EH (cell line): ENCODE measurements at places on chromosomes 4 and X.

DNA sequence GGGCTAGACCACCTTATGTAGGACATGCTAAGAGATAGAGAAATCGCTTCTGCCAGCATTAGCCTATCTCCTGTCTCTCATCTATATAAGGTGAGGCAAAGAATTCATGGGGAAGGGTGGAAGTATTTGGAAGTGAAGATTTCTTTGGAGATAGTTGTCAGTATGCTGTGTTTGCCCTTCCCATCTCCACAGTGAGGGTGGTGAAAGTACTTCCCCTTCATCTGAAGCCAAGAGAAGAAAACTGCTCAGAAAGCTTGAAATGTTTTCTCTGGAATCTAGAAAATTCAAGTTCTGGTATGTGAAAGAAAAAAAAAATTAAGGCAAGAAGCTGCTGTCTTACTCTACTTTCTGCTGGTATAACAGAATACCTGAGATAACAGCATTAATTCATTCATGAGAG is 12.3 kb upstream of the ADH5 start:
- DNase-seq: peak; percentile 48

DNA sequence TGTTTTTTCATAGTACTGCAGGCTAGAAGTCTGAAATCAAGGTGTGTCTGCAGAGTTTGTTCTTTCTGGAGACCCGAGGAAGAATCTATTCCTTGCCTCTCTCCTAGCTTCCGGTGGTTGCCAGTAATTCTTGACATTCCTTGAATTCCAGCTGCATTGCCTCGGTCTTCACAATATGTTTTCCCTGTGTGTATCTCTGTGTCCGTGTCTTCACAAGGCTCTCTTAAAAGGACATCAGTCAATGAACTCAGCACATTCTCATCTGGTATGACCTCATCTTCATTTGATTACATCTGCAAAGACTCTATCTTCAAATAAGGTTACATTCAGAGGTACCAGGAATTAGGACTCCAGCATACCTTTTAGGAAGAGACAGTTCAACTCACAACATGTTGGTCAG is 163.4 kb downstream of the BANK1 start:
- peak; percentile 80 for DNase-seq

- DNase-seq: peak; percentile 85
These were observed 78.8 kb upstream of the PLAC1 start for GRCh38 chrX:134737061-134737460.

DNA sequence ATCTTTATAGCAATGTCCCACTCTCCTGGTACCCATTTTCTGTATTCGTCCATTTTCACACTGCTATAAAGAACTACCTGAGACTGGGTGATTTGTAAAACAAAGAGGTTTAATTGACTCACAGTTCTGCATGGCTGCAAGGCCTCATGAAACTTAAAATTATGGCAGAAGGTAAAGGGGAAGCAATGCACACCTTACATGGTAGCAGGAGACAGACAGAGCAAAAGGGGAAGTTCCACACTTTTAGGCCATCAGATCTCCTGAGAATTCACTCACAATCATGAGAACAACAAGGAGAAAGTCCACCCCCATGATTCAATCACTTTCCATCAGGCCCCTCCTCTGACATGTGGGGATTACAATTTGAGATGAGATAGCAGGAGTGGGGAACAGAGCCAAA is 49.7 kb downstream of the TMLHE start:
- no peak for DNase-seq

DNA sequence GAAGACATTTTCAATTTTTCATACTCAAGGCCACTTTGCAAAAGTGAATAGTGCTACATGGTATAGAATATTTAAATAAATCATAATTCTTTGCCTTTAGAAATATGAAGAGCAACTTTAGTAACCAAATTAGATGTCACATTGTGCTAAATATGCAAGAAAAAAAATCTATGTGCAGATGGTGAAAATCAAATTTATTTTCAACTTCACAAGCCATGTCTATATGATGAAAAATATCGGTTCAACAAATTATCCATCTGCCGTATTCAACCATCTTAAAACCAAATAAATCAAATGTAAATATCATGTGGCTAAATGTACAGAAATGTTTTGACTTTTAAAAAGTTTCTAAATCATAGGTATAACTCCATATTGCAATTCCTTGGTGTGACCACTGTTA is 398.2 kb downstream of the PABPC4L start:
- DNase-seq: no peak

DNA sequence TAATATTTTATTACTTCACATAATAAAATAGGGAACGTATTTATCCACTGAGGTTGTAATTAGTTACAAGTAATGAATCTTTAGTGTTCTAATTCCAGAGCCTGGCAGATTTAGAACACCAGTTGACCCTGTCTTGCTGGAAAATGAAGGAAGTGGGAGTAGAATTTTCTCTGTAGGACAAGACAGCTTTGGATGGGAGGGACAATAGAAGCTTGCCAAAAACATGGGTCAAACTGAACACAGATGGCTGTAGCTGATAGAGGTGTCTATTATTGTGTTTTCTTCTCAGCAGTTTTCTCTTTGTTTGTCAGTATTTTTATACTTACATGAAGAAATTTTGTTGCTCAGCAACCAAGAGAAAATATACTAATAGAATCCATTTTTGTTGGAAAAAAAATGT is 20.2 kb downstream of the FAT4 start:
- peak; percentile 0 for DNase-seq
